ENCODE measurements at places on chromosomes 7 and 10. TPM values are rescaled to one million over a fixed set of nuclear protein-coding genes. Genes with fewer than 3 reads are reported as not detected.
A peak's percentile ranks its signal among the peaks of the same experiment; 100 is the strongest.

MRC1 gene
- total RNA-seq, result not detected

ATOH7 gene
- total RNA-seq, result 0.58 TPM

SHH gene
- 4.4 TPM for total RNA-seq

UNC5B gene
- total RNA-seq, result 0.65 TPM

ZNF800 gene
- 11.5 TPM for total RNA-seq

SMKR1 gene
- not detected for total RNA-seq

DNA sequence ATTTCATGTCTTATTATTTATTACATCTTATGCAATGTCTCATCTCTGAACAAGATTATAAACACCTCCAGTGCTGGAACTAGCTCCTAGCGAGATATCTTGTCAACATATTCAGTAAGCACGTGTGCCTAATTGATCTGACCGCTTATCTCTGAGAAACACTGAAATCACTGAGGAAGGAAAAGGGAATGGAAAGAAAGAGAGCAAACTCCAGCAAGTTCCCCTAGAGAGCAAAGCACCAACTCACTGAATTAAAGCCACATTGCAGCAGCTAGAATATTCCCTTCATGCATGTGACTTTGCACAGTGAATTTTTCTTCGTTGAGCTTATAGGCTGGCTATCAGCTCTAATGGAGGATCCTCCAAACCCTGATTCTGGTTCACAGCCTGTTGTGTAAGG, 177.1 kb upstream of the FRMD4A start:
- DNase-seq, result no peak

DNA sequence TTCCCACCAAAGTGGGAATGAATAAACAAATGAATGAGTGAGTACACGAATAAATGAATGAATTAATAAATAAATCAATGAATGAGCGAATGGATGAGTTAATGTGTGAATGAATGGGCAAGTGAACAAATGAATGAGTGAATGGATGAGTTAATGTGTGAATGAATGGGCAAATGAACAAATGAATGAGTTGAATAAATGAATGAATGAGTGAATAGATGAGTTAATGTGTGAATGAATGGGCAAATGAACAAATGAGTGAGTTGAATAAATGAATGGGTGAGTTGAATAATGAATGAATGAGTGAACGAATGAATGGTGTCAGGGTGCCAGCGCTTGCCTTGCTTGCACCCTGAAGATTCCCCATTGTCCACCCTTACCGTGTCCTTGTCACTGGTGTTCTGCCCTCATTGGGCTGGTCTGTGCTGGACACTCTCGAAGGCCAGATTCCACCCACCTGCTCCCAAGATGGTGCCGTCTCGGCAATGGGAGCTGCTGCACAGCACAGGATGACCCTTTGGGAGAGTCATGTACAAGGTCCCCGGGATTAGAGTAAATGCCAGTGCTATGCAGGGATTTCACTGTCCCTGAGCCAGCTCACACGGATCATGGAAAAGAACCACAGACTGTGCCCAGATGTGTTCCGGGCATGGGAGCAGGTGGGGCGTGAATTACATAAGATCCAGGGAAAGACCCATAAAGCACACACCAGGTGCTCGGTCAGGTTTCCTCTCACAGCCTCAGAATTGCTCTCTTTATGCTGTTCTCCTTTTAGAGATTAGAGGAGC, 83.2 kb downstream of the CAMK1D start:
- DNase-seq, result no peak

GRCh38 chr10:70354556-70354955, 27.9 kb downstream of the LRRC20 start:
- no peak for DNase-seq

DNA sequence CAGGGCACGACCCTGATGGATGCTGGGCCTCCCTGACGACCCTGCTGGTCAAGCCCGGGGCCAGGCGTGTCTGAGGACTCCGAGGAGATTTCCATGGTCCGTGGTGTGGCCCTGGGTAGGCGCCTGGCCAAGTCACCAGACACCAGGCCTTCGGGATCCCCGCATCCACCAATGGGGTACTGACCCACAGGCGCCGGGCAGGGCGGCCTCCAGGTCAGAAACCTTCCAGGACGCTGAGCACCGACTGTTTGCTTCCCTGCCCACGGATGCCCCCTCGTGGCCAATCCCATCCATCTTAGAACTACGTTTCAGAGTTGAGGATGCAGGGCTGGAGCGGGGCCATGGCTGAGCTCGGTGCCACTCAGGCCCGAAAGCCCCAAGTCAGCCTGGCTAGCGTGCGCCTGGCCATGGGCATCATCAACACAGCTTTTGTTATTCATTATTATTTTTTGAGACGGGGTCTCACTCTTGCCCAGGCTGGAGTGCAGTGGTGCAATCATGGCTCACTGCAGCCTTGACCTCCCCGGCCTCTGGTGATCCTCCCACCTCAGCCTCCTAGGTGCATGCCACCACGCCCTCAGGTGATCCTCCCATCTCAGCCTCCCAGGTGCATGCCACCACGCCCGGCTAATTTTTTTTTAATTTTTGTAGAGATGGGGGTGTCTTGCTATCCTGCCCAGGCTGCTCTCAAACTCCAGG, 7.1 kb upstream of the AMZ1 start:
- DNase-seq, result no peak

DNA sequence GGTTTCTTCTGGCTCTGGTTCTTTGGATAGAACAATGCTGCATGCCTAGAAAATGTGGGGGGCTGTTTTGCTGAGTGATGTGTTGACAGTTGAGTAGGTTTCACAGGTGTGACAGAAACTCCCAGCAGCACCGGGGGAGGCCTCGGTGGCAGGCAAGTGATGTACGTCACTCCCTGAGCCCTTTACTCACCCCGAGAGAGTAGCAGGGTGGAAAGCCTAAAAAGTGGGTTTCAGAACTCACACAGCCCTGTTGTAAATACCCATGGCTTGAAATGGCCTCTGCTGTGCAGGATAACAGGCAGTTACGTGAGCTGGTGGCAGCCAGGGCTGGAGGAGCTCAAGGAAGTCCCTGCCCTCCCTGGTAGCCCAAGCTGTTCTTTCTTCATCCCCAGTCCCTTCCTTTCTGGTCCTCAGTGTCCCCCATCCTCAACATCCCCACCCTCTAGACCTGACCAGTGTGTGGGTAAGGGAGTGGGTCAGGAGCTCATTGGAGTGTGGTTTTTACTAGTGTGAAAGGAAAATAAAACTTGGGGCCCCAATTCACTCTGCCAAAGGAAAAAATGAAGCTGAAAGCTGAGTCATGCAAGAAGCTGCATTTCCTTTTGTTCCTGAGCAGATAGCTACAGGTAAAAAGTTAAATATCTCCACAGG, 258.1 kb downstream of the STK31 start:
- DNase-seq, result no peak

GRCh38 chr7:52504561-52504960, 530.9 kb upstream of the POM121L12 start:
- DNase-seq, result no peak

GRCh38 chr10:54702583-54703485, 98.2 kb downstream of the PCDH15 start:
- DNase-seq, result no peak

- DNase-seq, result no peak
Measured at GRCh38 chr10:63819753-63820329, 298.6 kb downstream of the REEP3 start.

DNA sequence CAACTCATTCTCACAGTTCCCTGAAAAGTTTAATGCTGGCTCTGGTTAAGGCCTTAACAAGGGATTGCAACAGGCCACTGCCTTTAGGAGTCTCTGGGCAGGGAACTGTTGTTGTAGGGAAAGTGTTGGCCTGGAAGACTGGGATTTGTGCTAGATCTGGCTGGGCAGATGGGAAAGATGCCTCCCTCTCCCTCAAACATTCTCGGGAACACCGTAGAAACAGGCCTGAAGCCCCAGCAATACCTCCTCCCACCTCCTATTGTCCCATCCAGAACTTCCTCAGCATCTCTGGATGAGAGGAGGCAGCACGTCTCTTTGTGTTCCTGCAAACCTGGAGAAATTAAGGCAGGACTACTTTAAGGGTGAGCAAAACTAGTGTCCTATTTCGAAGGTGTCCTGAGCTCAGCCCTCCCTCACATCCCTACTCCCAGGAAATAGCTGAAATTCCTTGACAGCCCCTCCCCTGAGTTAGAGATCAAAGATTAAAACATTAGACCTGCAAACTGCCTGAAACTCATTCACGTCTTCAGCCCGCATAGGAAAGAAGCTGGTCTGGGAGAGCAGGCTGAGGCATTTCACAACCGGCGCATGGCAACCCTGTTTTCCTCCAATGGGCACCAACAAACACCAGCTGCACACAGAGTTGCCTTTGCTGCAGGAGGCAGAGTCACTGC, 10.9 kb upstream of the MAP3K8 start:
- DNase-seq, result peak; percentile 82

DNA sequence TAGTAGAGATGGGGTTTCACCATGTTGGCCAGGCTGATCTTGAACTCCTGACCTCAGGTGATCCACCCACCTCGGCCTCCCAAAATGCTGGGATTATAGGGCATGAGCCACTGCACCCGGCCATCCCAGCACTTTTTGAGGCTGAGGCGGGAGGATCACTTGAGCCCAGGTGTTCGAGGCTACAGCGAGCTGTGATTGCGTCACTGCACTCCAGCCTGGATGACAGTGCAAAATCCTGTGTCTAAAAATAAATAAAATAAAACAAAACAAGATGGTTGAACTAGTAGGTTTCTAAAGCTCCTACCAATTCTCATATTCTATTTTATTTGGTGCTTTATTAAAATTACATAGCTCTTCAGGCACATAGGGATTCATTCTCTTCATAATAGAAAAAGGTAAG, 890.3 kb upstream of the AUTS2 start:
- DNase-seq, result no peak

- no peak for DNase-seq
Measured at GRCh38 chr7:28672397-28672797, 260.1 kb downstream of the CREB5 start.

DNA sequence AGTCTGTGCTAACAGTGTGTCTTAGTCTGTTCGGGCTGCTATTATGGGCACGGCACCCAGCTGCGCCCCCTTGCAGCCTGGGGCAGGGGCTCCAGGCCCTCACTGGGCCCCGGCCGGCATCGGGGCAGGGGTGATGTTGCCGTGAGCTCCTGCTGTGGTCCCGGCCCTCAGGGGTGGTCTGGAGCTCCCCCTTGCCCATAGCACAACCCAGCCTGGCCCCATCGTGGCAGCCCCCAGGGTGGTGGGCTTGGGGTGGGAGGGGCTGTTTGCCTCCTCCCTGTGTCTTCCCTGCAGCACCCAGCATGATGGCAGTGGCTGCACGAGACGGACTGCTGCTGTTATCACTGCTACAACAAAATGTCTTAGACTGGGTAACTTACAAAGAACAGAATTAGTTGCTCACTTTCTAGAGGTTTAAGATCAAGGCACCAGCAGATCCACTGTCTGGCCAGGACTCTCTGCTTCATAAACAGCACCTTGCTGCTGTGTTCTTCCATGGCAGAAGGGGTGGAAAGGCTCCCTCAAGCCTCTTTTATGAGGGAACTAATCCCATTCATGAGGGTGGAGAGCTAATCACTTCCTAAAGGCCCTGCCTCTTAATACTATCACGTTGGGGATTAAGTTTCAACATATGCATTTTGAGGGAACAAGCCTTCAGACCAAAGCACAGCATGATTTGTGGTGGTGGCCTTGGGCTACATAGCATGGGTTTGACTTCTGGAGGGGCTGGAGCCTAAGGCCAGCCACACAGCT, 149.5 kb downstream of the SEC23IP start:
- no peak for DNase-seq

DNA sequence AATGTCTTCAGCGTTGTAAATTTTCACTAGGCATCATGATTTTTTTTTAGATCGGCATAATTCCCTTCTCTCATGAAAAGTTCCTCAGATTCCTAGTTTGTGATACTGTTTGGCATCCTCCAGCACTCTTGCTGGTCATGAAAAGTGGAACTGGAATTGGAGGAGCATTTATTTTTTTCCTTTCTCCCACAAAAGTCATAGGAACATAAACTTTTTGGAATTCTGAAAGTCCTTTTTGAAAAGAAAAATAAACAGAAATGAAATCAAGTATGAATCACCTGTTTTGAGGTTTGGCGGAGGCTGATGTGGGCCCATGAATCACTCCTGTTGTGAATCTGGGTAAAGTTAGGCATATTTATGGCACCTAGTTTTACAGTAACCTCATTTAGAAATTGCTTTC, 17.7 kb downstream of the CACNB2 start:
- DNase-seq, result no peak

GRCh38 chr7:138223402-138223879, 147.2 kb downstream of the AKR1D1 start:
- DNase-seq, result no peak

GRCh38 chr7:28297801-28298459, 114.4 kb upstream of the CREB5 start:
- no peak for DNase-seq

DNA sequence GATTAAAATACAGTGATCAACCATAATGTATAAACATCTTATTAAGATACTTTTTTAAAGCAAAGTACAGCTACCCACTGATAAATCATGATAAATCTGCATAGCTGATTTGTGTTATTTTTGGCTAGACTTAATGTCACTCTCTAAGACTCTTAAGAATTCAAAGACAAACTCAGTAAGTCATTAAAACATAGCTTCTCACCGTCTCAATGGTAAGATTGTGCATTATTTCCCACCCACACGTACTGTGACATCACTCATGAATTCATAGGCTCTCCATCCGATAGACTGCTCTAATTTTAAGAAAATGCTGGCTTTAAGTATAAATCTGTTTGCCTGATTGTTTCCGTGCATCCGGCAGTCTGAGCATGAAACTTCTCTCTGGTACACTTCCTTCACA, 266.1 kb downstream of the GLI3 start:
- no peak for DNase-seq

- DNase-seq, result no peak
Measured at GRCh38 chr7:44805950-44806349, 9.5 kb downstream of the PPIA start.

All from epithelial cell of proximal tubule (primary cell).